ENCODE measurements at places on chromosomes 11 and 22.
A peak's percentile ranks its signal among the peaks of the same experiment; 100 is the strongest.

DNA sequence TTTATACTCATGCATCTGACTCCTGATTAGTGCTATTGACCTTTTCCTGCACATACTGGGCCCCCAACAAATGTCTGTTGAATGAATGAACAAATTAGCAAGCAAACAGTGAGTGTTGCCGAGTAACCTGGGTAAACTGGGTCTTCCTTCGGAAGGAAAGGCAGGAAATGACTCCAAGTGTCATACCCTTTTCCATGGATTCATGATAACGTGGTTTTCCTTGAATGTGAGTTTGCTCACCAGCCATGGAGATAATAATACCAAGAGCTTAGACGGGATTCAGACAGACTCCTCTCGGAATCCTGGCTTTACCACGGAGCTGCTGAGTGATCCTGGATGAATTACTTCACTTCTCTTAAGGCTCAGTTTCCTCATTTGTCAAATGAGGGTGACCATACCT, 16.7 kb downstream of the TECTA start:
- no peak for DNase-seq

DNA sequence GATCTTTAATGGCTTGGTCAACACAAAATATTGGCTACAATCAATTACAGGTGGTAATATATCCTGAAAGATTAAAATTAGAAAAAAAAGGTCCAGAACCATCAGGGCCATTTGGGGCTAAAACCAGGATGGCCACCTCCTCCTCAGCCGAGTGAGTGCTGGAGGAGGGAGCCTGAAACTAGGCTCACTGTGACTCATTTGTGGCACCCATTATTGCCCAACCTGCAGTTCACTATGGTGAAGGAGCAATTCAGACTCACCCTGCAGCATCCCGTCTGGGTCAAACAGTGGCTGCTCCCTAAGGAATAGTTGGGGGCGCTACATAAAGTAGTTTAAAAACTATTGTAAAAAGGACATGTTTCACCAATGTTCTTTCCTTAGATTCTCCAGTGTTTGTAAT, 60.7 kb downstream of the GLYATL1 start:
- no peak for DNase-seq

- DNase-seq = no peak
Observed at GRCh38 chr11:44611687-44612434, 46.4 kb downstream of the CD82 start.

DNA sequence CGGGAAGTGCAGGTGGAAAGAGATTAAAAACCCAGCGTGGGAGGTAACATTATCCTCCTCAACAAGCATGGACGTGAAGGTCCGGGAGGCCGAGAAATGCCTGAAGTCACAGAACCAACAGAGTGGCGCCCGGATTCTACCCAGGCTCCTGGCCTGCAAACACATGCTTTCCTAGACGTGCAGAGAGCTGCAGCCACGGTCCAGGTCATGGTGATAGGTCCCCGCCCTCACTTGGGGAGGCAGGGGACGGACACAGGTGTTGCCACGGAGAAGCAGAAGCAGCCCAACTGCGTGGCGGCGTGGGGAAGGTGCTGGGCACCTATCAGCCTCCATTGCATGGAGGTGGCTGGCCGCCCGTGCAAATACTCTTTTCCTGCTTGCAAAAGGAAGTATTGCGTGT, 148.8 kb downstream of the MPPED1 start:
- DNase-seq = no peak

DNA sequence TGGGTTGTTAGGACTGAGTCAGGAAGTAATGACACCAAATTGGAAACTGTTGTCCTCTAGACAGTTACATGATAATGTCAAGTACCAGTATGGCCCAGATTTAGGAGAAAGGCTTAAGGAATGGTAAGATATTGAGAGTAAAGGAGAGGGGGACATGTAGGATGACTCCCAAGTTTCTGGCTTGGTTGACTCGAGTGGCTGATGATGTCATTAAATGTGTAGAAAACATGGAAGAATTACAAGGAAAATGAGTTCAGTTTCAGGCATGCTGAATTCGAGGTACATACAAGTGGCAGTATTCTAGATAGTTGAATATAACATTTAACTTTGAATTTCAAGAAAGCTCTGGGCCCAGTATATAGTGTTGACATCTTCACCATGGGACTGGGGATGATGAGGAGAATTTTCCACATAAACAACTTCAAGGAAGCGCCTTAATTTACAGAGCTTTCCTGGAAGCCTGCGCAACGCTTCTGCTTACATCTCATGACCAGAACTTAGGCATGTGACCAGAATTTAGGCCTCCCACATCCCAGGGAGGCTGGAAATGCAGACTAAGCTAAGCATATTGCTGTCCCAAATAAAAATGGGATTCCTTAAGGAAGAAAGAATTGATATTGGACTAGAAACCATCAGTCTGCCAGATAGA, 3.8 kb downstream of the CFAP300 start:
- no peak for DNase-seq

DNA sequence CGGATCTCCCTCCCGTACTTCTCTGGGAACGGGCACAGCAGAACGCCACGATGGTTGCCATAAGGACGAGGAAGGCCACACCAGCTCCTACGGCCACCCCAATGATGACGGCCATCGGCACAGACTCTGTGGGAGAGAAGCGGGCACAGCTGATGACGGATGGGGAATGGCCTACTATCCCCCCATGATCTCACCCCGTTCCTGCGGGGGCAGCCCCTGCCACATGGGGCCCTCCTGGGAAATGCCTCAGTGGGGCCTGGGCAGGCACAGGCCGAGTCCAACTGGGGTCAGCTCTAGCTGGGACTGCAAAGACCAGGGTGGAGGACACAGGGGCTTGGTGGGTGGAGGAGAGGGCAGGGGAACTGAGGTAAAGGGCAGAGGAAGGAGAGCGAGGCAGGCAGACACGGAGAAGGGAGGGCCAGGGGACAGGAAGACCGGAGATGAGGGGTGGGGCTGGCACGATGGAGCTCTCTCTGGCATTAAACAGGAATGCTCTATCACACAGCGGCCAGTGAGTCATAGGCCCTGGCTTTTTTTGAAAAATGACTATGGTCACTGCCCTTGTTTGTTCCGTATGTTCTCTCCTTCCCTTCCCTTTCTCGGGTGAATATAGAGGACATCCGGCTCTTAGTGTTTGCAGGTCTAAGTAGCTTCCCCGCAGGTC, 76.0 kb downstream of the ST3GAL4 start:
- peak; percentile 71 for DNase-seq

DNA sequence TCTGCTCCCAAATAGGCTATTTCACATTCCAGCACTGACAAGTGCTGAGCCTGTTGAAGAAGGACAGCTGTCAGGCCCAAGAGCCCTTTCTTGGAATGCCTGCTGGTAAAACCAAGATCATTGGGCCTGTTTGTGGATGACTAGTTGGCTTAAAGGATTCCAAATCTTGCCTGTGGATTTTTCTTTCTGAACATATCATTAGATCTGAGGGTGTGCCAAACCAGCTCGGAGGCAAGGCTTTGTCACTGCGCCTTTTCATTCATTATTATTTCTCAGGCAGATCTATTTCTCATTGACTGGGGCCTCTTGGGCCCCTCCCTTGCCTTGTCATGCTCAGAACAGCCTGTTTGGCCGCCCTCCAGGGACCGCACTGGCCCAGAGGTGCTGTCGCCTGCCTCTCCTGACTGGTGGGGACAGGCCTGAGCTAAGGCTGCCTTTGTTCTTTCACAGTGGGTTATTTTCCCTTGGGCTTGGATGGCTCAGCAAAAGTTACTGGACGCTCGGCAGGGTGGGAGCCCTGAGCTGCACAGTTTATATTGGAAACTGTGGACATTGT, 222.7 kb upstream of the SESN3 start:
- no peak for DNase-seq

GRCh38 chr11:12569499-12570425, 104.5 kb upstream of the TEAD1 start:
- no peak for DNase-seq

DNA sequence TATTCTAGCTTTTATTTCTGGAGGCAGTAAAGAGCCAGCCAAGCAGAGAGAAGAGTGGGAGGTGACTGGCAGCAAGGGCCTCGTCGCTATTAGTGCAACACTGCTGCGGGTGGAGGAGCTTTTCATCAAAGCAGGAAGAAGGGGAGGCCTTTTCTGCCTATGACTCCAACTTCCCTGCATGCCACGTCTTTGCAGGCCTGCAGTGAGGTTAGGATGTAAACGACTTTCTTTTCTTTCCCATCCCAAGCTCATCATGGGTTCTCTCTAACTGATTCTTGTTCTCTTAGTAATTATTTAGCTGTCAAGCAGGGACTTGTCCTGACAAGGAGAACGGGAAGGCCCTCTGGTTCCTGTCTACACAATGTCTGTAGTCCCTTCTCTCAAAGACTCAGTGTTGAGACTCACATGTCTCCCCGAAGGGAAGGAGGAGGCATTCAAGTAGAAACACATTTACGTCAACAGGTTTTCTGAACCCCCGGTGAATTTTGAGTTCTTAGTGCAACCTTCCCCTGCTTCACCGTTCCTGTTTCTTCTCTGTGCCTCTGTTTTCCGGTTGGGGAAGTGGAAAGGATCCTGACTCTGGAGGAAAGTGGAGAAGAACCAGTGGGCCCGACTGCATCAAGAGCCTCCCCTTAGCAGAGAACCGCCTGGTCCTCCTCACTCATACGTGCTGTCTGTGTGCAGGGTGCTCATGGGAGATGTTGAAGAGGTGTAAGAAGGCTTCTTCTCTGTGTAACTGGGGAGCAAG, 56.9 kb downstream of the PACS1 start:
- no peak for DNase-seq

- DNase-seq = no peak
Observed at GRCh38 chr11:31819621-31820437, 8.7 kb upstream of the PAX6 start.

DNA sequence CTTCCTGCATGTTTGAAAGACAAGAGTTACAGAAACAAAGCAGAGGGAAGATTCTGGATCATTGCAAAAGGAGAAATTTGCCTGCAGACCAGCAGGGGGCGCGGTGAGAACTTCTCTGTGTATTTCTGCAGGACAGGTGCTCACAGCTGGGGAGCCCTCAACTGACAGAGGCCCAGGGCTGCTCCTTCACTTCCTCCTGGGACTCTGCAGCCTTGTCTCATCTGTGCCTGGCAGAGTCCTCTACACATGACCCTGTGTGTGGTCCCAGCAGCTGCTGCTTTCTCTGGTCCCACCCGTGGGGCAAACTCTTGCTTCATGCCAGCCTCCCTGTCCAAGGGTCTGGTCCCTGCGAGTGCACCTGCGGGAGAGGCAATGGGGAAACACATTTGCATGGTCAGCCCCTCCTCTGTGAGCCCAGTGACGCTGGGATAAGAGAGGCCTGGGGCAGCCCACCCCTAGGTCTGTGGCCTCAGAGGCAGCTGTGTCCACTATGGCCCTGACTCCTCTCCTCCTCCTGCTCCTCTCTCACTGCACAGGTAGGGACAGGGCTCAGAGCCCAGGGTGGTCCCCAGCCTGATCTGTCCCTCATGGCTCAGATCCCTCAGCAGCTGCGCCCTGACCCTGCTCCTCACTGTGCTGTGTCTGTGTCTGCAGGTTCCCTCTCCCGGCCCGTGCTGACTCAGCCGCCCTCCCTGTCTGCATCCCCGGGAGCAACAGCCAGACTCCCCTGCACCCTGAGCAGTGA, 43.2 kb upstream of the VPREB1 start:
- DNase-seq = peak; percentile 37

Data from 8988T (cell line).